ENCODE measurements at places on chromosomes 1 and 21.
A peak's percentile ranks its signal among the peaks of the same experiment; 100 is the strongest.

GRCh38 chr1:44717653-44718052 is 13.3 kb downstream of the RNU5D-1 start:
- DNase-seq, result no peak

GRCh38 chr1:240021709-240022108 is 70.0 kb upstream of the FMN2 start:
- no peak for DNase-seq

- DNase-seq, result no peak
Observed at GRCh38 chr1:64875606-64876005, 90.7 kb downstream of the JAK1 start.

DNA sequence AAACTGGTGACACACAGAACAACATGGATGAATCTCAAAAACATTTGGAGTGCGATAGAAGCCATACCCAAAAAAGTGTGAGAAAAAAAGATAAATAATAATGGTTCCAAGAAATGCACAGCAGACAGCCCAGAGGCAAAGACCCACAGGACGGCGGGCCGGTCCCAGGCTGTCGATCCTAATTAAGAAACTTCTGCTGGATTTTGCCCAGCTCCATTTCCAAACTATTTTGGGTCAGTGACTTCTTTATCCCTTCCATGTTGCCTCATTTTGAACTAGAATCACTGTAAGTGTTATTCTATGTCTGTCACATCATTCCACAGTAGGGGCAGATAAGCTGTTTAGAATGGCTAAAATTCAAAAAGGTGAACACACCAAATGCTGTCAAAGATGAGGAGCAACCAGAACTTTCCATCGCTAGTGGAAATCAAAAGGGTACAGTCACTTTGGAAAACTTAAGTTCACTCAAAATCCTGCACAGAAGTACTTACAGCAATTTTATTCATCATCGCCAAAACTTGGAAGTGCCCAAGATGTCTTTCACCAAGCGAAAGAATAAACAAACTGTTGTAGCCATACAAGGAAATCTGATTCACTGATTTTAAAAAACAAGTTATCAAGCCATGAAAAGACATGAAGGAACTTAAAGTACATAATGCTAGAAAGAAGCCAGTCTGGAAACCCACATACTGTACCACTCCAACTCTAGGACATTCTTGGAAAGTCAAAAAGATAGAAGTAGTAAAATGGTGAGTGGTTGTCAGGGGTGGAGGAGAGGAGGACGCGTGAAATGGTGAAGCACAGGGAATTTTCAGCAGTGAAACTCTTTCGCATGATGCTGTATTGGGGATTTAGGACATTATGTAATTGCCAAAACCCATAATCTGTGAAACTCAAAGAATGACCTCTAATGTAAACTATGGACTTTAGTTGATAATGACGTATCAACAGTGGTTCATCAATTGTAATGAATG is 7.5 kb downstream of the NBPF1 start:
- DNase-seq, result no peak

DNA sequence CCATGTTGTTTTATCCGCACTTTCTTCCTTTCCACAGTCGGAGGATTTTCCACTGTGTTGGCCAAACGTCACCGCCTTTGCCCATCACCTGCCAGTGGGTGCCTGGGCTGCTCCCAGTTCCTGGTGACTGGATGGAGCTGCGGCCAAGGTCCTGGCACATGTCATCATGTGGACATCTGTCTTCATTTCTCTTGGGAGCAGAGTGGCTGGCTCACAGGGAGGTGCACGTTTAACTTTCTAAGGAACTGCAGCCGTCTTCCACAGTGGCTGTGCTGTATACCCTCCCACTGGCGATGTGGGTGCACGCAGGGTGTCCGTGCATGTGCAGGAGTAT is 19.5 kb upstream of the RNF223 start:
- no peak for DNase-seq

GRCh38 chr1:174894117-174894762 is 105.5 kb upstream of the CACYBP start:
- DNase-seq, result no peak

DNA sequence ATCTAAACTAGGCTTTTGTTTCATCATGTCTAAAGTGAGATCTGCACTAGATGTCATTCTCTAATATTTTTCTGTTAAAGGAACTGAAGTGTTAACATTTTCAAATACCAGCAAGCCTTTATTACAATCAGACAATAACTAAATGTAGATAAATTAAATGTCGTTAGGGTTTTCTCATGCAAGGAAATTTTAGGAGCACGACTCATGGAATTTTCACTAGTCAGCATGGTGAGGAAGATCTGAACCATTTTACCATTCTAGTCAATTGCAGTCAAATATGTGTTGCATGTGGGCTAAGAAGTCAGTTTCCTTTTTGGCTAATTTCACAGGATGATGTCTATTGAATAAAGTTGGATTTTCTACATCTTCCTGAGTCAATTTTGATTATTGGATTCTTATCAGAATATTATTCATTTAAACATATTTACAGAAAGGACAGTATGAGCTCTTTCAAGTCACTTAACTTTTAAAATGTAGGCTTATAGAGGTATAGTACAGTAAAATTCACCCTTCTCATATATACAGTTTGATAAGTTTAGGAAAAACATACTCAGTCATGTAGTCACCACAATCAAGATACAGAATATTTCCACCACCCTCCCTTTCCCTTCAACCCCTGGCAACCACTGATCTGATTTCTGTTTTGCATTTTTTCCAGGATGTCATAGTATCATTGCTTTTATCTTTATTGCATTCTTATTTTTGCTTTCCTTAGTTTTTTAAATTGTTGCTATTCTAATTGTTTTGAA is 9.2 kb downstream of the GCSAML start:
- DNase-seq, result no peak

DNA sequence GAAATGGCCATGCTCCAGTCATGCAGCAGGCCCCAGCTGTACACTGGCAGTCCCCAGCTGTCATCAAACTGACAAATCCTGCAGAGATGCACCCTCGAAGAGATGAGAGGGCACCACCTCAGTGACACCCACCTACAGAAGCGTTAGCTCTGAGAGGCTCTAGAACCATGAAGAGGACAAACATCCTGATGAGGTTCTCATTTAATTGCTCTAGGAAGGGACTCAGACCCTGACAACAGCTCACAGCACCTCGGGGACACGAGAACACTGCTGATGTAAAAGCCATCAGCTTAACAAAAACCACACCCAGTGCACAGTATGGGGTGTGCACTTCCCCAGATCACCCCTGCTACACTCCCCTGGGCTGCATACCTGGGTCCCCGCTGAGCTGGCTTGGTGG is 3.4 kb downstream of the ZNF496 start:
- DNase-seq, result no peak

- DNase-seq, result peak; percentile 73
Observed at GRCh38 chr1:67500413-67500959, 70.3 kb upstream of the SERBP1 start.

- no peak for DNase-seq
Observed at GRCh38 chr1:193212637-193213036, 26.2 kb upstream of the B3GALT2 start.

DNA sequence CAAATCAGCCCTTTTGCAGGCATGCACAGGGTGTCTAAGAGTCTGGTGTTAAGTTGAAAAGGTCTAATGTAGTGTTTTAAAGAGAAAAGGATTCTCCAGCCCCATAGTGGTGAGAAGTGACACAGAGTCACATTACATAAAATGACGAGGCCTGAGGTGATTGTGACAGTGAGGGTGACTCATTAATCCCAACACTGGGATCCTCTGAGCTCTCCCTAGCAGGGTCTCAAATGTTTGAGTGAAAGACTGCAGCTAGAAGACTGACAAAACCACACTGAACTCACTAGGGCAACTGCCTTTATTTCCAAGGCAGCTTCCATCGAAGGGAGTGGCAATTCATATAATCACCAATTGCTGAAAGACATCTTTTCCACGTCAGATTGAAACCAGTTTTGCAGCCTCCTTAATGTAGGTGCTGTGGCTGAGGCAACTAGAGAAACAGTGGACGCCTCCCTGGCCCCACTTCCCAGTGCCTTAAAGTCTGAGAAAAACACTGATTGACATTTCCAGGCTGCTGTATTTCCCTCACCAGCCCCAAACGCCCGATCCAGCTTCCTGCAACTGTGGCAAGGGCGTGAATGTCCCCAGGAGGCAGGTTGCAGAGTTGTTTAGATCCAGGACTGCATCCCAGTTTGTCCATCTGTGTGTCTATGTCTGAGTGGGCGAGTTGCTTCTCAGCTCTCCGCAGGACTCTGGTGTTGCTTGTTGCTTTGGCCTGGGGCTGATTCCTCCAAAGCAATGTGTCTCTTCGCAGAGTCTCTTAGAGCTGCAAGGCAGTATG is 81.4 kb downstream of the RUNX1 start:
- no peak for DNase-seq

DNA sequence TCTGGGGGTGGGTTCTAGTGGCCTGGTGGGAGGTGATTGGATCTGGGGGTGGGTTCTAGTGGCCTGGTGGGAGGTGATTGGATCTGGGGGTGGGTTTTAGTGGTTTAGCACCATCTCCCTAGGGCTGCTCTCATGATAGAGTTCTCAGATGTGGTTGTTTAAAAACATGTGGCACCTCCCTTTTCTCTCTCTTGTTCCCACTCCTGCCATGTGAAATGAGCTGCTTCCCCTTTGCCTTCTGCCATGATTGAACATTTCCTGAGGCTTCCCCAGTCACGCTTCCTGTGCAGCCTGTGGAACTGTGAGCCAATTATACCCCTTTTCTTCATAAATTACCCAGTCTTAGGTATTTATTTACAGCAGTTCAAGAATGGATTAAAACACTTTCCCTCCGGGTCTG is 327.3 kb upstream of the AJAP1 start:
- no peak for DNase-seq

GRCh38 chr1:27606708-27607238 is 2.8 kb upstream of the AHDC1 start:
- no peak for DNase-seq

DNA sequence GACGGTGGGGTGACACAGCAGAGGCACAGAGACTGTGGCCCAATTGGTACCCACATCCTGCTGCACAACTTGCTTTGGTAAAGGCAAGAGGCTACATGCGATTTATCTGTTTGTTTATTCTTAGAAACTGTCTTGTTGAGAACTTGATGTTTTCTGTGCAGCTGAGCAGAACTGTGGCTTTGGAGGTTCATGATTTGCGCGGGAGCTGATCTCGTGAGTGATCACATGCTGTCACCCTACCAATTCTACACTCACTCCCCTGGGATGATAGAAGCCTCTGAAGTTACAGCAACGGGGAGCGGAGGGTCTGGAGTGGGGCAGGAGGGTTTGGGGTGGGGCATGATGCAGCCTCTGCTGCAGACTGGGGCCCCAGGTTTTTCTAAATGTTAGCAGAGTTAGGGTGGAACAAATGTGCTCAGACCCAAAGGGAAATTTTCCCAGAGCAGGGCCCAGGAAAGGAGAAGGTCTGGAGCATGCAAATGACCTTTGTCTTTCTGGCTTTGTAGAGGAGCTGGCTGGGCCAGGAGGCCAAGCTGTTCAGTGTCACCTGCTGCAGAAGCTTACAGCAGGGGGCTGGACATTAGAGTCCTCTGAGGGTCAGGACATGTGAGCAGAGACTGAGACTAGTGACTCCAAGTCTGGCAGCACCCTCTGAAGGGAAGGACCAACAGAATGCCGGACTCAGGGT is 83.6 kb downstream of the GRIK3 start:
- DNase-seq, result no peak

- DNase-seq, result peak; percentile 6
Observed at GRCh38 chr21:42089093-42089631, 18.0 kb downstream of the UMODL1 start.

DNA sequence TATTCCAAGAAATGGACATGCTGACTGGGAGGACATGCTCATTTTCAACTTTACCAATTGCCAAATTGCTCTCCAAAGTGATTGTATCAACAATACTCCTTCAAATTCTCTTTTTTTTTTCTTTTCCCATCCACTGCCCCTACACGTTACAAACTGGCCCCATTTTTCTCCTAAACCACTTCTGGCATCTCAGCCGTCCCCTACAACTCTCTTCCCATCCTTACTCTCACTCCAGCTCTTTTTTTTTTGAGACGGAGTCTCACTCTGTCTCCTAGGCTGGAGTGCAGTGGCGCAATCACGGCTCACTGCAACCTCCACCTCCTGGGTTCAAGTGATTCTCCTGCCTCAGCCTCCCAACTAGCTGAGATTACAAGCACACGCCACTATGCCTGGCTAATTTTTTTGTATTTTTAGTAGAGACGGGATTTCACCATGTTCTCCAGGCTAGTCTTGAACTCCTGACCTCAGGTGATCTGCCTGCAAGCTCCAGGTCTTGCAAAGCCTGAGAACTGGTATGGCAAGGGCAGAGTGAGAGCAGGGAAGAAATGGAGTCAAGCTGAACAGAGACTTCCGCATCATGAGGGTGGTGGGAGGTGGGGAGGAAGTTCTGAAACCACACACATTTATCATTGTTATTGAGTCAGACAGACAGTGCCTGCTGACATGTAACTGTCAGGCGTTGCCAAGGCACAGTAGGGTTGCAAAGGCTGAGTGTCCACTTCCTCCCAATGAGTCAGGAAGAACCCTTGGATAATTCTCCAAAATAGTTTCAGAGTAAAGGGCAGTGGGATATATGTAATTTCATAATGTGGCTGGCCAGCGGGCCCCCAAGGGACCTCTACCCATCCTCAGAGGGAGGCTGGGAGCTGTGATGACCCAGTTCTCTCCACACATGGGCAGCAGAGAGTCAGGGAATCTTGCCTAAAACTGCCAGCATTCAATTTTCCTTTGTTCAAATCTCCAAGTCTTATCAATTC is 17.4 kb downstream of the CELA3A start:
- peak; percentile 41 for DNase-seq

GRCh38 chr1:98027103-98027705 is 106.4 kb upstream of the DPYD start:
- no peak for DNase-seq

DNA sequence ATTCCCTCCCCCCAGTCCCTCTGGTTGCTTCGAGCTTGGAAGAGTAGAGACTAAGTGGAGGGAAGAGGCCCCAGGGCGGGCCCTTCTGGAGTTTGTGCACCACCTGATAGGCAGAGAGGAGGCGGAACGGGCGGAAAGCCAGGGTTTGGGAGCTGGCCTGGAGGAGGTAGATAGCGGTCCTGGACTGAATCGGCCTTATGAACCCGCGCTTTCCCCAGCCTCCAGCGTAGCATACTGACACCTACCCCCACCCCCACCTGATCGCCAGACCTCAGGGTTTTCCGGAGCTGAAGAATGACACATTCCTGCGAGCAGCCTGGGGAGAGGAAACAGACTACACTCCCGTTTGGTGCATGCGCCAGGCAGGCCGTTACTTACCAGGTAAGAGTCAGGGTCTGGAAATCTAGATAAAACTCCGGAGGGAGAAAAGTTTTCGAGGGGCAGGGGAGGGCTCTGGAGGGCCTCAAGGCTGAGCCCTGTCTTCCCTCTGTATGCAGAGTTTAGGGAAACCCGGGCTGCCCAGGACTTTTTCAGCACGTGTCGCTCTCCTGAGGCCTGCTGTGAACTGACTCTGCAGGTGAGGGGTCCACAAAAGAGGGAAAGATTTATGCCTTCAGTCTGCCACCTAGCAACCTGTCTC is 705 bp downstream of the UROD start:
- no peak for DNase-seq

- DNase-seq, result no peak
Observed at GRCh38 chr1:156337888-156338179, 258 bp downstream of the CCT3 start.
